ENCODE measurements at places on chromosomes 12 and 14. TPM values are rescaled to one million over a fixed set of nuclear protein-coding genes. Genes with fewer than 3 reads are reported as not detected.

DNA sequence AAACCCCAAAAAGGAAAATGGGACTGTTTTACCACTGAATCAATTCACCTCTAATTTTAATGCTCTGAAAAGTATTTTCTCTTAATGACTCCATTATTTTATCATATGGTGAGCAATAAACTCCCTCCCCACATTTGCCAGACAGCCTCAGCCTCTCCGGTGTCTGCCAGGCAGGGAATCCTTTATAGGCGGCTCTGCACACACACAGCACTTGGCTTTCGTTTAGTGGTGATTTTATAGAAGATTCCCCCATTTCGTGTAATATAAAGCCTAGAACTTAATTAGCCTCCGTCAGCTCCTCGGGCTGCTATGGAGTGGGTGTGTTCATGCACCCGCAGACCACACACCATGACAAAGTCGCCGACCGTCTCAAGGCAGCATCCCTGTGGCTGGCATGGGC lies 10.1 kb upstream of the C14orf180 start:
- DNase-seq = no peak

GRCh38 chr12:124073356-124074035 lies 100.5 kb downstream of the ZNF664 start:
- DNase-seq = no peak

The SYNE3 gene
- 2.8 TPM for total RNA-seq

The IRAK3 gene
- 4.6 TPM for total RNA-seq

The ALG10B gene
- 1.8 TPM for total RNA-seq

The KRT86 gene
- 13.6 TPM for total RNA-seq
